Right kidney (tissue), 9 donors: ENCODE measurements at places on chromosomes 12 and 14.

- no peak for DNase-seq
Observed at GRCh38 chr12:112848338-112848715, 56.8 kb downstream of the RPH3A start.

DNA sequence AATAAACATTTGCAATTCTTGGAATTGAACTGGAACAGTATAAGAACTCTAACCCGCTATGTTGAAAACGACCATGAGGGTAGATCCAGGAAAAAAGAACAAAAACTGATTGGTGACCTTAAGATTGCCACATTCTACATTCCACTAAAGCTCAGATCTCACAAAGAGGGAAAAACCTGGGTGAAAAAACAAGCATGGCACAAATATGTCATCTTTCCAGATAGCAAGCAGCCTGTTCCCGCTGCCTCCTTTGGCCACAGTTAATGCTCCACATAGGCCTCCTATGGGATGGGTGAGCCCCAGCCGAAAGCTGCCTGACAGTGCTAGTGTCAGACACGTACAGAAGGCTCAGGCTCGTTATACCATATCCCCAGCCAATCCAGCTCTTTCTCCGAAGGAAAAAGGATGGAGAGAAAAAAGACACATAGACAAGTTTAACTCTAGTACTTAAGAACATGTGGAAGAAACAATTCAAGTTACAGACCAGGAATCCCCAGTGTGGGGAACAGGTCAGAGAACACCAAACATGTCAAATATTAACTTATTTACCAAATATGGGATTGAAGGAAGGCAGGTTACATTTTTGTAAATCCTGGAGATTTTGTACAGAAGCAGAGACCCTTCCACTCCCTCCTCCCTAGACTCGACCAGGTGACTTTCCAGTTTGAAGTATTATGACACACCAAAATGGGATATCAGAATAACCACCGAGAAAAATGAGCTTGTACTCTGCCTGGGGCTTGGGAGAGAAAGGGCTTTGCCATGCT, 14.7 kb downstream of the LETMD1 start:
- no peak for DNase-seq

GRCh38 chr12:43287706-43288383, 264.2 kb downstream of the ADAMTS20 start:
- no peak for DNase-seq

- no peak for DNase-seq
Observed at GRCh38 chr14:103535891-103536565, 7.0 kb downstream of the TRMT61A start.

- DNase-seq, result no peak
Observed at GRCh38 chr14:29773990-29774389, 153.7 kb downstream of the PRKD1 start.

DNA sequence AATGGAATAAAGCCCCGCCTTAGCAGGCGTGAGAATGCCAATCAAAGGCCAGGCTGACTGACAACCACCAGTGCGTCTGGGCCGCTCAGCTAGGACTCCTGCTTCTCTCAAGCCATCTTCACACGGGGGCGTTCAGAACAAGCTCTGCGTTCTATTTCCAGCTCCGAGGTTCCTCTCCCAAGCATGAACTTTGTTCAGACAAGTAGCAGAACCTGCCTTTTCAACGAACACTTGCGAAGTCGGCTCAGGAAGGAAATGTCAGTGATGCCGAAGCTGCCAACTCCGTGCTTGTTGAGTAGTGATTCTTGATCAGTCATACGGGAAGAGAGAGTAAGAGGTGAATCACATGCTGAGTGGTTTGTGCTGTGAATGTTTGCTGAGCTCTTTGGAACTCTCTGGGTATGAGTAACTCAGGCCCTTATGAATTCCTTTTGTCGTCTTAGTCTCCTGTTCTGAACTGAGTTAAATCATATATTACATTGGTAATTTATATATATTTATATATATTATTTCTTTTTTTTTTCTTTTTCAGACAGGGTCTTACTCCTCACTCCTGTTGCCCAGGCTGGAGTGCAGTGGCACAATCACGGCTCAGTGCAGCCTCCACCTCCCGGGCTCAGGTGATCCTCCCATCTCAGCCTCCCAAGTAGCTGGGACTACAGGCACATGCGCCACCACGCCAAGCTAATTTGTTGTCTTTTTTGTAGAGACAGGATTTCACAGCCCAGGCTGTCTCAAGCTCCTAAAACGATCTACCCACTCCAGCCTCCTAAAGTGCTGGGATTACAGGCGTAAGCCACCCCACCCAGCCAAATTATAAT, 29.4 kb upstream of the BCL7A start:
- no peak for DNase-seq

GRCh38 chr12:2647186-2647585, 147.6 kb upstream of the FKBP4 start:
- no peak for DNase-seq

DNA sequence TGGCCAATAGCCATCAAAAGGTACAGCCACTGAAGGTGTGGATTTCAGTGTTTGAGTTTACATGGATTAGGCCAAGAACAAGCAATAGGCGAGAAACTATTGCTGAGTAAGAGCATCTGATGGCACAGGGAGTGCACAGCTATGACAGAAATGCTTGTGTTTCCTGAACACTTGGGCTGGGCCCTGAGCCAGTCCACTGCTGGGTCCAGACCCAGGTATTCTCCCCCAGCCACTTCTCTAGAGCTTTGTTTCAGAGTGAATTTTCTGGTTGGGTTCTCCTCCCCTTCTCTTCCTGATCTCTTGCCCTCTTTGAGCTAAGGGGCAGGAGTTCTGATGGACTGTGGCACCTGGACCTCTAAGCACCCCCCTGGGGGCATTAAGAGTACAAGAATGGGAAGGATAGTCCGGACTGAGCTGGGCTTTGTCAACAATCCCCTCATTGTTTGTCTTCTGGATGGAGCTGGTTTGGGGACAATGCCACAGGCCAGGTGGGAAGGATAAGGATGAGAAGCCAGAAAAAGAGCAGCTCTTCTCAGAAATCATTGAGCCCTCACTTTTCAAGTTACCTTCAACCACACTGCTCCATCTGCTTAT, 8.3 kb downstream of the HOXC5 start:
- no peak for DNase-seq

DNA sequence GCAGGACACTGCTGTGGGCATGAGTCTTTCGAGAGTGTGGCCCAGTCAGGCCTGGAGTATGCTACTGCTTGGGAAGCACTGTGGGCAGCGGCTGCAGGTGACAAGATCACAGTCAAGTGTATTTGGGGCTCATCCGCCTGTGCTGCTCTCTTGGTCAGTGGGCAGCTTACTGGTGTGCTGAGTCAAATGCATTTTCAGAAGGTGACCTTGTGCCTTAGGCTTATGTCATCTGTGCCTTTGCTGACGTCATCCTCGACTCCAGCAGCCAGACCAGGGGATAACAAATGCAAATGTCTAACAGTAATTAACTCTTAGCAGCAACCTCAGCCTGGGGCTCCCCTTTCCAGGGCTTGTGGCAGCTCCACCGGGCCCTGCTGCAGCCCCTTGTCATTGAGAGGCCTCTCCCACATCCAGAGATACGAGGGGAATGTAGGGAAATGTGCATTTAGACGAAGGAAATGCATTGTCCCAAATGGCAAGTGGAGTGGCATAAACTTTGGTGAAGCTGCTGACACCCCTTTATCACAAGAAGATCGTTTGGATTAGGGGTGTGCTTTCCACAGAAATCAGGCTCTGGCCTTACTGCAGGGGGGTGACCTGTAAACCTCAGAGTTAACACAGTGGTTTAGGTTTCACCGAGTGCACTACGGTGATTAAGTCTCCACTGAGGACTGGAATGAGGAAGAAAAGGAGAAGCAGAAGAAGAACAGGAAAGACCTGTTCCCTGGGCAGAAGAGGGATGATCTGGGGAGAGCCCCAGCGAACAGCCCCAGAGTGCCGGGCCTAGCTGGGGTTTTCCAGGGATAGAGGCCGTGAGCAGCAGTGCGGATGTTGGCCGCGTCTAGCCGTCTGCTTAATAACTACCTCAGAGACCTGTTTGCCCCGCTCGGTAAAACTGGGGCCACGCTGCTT, 39.7 kb downstream of the PSMA6 start:
- DNase-seq, result no peak

- no peak for DNase-seq
Observed at GRCh38 chr12:41287500-41288141, 99.5 kb downstream of the PDZRN4 start.

GRCh38 chr12:43880547-43880946, 44.7 kb downstream of the TMEM117 start:
- no peak for DNase-seq

DNA sequence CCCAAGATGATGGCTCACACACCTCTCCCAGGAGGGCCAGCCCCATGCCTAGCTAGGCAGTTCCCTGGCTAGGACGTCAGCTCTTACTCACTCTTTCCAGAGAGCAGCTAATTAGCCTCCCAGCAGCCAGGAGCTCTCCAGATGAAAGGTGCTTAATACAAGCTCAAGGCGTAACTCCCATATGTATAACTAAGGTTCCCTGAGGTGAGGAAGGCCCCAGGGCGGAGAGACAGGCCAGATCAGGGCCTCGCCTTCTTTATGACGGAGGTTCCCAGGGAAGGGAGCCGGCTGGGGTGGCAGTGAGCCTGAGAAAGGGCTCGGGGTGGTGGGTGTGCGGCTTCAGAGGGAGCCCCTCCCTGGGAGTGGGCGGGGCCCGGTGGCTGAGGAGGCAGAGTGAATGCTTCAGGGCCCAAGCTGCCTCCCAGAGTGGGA, 26.4 kb upstream of the ZFP36L1 start:
- DNase-seq, result peak; percentile 47

DNA sequence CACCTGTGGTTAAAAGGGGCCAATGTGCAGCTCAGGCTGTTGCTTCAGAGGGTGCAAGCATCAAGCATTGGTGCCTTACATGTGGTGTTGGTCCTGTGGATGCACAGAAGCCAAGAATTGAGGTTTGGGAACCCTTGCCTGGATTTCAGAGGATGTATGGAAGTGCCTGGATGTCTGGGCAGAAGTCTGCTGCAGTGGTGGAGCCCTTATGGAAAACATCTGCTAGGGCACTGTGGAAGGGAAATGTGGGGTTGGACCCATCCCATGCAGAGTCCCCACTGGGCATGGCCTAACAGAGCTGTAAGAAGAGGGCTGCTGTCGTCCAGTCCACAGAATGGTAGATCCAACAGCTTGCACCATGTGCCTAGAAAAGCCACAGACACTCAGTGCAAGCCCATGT, 36.6 kb downstream of the PCNX1 start:
- DNase-seq, result no peak

- no peak for DNase-seq
Observed at GRCh38 chr12:14280921-14281320, 84.6 kb upstream of the ATF7IP start.

DNA sequence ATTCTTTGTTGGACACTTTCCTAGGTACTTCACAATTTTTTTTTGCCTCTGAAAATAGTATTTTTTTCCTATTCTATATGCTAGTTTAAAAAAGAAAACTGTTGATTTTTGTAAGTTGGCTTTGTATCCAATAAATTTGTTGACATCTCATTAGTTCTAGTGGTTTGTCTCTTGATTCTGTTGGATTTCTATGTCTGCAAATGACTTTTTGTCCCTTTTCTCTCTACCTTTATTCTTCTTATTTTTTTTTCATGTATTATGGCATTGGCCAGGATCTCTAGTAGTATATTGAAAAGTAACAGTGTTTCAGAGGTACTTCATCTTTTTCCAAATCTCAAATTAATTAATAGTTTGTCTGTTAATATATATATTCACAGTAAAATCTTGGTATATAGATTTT, 59.1 kb upstream of the TSPAN11 start:
- DNase-seq, result no peak

DNA sequence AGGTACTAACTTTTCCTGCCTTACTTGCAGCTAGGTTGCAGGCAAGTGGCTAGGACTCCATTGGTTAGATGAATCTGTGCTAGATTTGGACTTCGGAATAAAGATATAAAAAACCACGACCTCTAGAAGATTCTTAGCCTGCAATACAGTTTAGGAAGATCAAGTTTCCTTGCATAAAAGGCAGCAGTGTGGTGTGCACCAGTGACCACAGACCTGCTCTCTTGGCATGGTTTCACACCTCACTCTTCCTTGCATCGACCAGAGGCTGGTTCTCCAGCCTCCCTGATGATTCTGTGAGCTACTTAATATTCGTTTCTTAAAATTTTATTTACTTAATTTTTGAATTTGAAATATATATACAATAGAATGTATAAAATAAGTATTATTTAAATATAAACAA, 9.8 kb downstream of the KLHDC1 start:
- no peak for DNase-seq

GRCh38 chr12:111557271-111558106, 41.6 kb downstream of the ATXN2 start:
- DNase-seq, result no peak

DNA sequence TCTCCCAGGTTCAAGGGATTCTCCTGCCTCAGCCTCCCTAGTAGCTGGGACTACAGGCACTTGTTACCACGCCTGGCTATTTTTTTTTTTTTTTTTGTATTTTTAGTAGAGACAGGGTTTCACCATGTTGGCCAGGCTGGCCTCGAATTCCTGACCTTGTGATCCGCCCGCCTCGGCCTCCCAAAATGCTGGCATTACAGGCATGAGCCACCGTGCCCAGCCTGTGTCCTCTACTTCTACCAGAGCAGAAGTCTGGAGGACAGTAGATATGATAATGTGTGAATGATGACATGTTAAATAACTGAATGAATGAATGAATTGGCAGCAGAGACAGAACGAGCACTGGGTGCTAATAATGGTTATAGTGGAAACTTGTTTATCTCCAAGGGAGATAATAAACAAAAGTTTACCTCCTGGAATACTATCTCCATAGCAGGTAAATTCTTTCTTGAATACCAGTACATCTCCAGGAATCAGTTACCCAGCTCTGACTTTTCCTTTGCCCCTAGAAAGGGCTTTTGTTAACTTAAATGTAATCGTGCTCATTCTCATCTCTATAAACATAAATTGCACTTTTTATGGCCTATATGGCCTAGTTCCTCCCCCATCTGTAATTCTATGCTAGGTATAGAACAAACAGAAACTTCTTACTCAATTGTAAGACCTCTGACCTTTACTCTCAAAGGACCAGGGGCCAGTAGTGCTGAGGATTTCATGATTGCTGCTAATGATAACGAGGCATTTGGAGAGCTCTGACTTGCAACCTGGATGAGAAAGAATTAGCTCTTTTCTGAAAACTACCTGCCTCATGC, 7.2 kb upstream of the LGALS3 start:
- DNase-seq, result no peak

- DNase-seq, result no peak
Observed at GRCh38 chr12:25069224-25069623, 120.3 kb upstream of the BCAT1 start.

- DNase-seq, result peak; percentile 23
Observed at GRCh38 chr12:128337431-128338170, 70.6 kb downstream of the TMEM132C start.

- DNase-seq, result no peak
Observed at GRCh38 chr14:24435192-24435810, 5.5 kb downstream of the KHNYN start.

- no peak for DNase-seq
Observed at GRCh38 chr14:32627545-32628298, 298.6 kb downstream of the AKAP6 start.
